ENCODE measurements at places on chromosomes 2 and 18. TPM values are rescaled to one million over a fixed set of nuclear protein-coding genes. Genes with fewer than 3 reads are reported as not detected.

- no peak for DNase-seq
Measured at GRCh38 chr2:142536966-142537365, 340.5 kb upstream of the KYNU start.

Gene CRYBA2
- total RNA-seq = not detected

- no peak for DNase-seq
Measured at GRCh38 chr2:153143540-153143939, 335.0 kb downstream of the RPRM start.

DNA sequence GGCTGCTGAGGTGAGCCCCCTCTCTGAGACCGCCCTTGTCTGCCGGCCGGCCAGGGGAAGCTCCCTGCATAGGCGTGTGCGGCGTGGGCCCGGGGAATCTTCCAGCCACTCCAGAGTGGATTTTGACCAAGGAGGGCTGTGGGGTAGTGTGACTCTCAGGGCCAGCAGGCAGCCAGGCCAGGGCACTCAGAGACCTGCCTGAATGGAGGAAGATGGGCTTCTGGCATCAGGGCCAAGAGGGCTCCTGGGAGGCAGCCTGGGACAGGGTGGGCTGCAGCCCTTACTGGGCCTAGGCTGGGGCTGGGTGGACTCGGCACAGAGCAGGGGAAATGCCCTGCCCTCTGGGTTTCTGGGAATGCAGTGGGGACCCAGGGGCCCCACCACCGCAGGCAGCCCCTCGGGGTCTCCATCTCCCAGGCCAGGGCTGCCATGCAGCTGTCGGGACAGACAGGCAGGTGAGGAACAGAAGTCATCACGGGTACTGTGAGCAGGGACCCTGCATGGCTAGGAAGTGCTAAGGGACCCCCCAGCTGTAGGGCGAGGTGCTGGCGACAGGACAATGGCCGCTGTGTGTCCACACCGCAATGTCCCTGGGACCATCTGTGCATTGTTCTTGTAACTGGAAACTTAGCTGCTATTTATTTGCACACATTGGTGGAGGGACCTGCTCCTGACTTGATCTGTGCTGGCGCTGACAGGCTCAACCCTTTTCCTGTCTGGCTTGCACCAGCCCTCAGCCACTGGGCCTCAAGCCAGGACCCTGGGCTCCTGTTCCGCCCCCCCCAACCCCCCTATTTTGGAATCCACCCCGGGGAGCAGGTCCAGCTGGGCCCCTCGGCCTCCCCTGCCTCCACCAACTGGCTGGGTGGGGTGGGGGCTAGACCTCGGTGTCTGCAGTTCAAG, 4.1 kb downstream of the PDCD1 start:
- DNase-seq = peak; percentile 40

GRCh38 chr2:239826376-239826775, 198.8 kb downstream of the NDUFA10 start:
- peak; percentile 15 for DNase-seq

GRCh38 chr2:132412021-132412420, 4.6 kb upstream of the GPR39 start:
- no peak for DNase-seq

GRCh38 chr2:111522231-111522768, 361.7 kb downstream of the ANAPC1 start:
- DNase-seq = no peak

DNA sequence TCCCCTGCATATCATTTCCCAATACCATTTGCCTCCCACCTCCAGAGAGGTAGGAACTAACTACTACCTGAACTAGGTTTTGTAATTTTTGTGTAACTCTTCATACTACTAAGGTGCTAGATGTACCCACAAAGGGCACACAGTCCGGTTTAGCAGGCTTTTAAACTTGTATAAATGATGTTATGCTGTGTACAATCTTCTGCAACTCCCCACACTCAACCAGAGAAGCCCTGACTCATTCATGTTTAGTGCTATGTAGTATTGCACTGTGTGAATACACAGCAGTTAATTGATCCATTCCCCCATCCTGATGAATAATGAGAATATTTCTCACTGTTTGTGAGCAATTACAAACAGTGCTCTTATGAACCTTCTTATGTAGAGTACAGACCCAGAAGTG, 285.6 kb downstream of the SMAD2 start:
- no peak for DNase-seq
